ENCODE measurements at places on chromosomes 6 and 20.

DNA sequence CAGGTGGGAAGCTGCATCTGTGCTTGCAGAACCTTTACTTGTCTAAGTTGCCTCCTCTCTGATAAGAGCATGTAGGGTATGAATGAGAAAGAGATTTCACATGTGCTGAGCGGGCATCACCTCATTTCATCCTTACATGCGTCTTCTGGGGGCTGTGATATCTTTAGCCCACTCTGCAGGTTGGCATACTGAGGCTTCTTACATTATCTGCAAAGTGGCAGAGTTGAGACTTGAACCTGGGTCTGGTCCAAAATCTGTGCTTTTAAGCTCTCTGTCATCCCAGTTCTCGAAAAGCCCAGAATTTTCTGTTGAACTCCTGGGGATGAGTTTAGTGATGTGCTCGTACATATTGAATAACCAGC is 2.0 kb upstream of the SRC start:
- no peak for DNase-seq

GRCh38 chr6:104186831-104187230 is 672.9 kb downstream of the HACE1 start:
- DNase-seq, result no peak

DNA sequence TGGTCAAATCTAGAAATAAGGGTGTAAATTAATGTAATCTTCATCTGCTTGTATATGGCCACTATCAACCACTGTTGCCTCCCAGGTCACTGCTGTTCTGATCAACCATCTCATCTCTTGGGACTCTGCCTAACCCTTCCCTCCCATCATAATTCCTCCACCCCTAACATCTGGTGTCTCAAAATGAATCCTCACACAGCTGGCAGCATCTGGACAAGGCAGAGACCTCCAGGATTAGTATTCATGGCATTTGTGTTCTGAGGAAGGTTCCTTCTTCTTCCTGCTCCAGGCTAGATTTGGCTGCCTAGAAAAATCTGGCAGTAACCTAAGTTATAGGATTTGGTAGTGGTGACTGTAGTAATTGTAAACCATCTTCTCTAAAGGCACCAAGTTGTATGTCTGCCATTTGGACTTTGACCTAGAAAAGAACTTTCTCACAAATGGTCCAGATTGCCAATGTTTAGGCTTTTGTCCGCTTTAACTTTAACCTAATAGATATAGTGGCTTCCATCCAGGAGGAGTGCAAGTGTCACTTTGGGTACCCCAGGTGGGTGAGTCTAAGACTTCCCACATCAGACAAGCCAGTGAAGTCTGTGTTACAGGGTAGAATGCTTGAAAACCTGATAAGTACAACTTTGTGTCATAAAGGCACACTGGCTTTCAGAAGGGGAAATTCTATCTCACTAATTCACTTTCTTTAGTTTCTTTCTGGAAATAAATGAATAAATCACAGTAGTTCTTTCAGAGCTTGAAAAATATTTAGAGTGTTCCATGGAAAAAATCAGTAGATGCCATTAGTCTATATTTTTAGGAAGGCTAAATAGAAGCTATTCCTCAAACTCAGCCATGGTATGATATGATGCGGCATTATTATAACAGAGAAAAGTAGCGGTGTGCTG is 3.0 kb upstream of the PHACTR2 start:
- DNase-seq, result no peak

DNA sequence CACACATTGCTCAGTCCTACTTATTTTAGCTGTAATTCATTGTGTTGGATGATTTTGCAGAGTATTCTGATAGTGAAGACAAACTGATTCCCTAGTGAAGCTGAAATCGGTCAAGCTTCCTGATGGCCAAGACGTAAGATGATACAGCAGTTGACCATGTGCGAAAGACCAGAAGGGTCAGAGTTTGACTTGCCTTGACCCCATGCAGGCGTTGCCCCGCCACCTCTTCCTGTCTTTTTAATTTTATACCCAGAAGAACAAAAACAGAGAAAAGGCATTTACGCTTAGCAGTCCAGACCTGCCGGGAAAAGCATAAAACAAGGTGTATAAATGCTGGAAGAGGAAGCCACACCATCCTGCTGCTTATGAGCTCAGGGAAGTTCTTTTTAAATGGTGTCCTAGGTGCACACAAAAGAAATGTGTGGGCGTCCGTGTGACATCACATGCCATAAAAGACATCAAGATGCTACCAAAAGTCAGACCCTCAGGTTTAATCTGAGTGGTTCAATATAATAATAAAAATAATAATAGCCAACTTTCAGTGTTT is 32.2 kb downstream of the TSHZ2 start:
- no peak for DNase-seq

DNA sequence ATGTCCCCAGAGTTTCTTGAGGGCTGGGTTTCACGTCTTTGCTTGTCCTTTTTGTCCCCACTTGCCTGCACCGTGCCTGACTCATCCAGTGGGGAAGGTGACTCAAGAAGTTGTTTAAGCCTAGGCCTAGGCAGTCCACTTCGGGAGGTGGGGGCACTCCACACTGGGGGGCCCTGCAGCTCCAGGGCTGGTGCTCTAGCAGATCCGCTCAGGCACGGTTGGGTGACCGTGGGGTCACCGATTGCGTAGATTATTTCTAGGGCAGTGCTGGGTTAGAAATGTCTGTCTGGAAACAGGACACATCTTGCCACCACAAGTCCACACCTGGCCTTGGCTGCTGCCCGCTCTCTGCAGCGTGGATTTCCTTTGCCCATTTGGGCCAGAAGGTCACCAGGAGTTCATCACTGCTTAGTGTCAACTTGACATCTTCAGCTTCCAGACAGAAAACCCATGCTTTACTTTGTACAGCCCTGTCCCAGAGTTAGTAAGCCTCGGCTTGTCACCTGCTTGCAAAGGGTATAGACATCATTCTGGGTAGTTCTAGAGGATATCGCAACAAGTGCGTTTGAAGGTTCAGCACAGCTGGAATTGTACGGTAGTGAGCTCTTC is 13.6 kb upstream of the C20orf144 start:
- no peak for DNase-seq

DNA sequence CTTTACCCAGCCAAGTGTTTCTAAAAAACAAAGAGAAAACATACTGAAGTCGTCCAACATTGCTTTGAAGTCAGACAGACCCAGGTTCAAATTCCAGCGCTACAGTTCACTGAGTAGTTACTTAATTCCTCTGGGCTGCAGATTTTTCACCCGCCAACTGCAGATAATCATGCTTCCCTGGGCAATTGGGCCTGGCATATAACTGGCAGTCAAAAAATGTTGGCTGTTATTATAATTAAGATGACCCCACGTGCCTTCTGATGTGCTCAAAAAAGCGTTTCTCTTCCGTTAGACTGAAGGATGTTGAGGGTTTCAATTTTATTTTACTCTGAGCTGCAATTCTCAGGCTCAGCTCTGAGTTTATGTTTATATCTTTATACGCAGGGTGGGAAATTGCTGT is 156.1 kb upstream of the CITED2 start:
- DNase-seq, result no peak

GRCh38 chr6:84242265-84242664 is 14.8 kb upstream of the CEP162 start:
- no peak for DNase-seq

GRCh38 chr6:129709196-129709768 is 695 bp downstream of the ARHGAP18 start:
- DNase-seq, result no peak

DNA sequence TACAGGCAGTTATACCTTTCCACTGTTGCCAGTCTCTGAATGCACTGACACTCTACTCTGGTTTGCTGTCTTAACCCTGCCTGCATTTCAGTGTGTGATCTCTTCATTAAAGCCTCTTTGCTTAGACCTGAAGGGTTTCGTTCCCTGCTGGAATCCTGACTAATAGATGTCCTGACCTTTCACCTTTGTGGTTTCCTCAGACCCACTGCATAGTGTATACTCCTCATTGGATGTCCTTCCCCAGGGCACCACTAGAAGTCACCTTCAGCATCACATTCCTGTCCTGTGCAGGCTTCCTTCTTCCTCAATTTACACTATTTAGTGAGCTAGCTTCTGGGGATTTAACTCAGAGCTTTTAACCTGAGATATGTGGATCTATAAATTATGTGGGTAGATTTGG is 120.6 kb downstream of the RCAN2 start:
- DNase-seq, result no peak

DNA sequence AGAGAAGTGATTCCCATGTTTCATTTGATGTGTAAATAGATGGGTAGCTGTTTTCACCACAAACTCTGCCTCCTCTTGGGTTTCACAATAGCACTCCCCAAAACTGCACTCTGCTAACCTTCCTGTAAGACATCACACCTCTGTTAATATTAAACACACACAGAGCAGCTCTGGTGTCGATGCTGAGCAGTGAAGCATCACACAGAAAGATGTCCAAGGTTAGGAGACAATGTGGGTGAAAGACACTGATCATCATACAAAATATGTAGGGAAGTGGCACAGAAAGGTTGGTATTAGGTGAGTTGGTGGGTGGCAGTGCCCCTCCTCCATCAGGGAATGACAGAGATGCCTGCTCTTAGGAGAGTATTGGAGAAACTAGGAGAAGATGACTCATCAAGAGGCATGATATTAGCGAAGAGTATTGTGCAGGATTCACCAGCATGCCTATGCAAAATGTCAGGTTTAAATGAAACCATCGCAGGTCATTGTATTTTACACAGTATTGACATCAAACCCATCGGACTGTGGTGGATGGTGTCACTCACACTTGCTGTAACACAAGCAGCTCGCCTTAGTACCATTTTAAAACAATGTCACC is 199.7 kb downstream of the TBXT start:
- DNase-seq, result no peak

DNA sequence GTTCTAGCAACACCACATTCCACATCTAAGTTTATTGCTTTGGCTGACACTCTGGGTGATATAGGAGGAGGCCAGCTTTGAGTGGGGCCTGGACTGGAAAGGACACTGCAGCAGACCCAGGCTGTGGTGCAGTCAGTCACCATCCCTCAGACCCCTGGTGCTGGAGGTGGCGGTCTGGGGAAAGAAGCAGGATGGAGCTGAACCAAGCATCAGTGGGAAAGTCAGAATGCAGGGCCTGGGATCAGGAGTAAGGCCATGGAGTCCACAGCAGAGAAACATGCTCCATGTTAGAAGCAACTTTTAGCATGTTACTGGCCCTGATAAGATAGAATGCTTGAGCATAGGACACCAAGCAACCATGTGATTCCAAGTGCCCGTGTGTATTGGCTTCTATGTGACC is 5.9 kb downstream of the HLA-A start:
- DNase-seq, result no peak

DNA sequence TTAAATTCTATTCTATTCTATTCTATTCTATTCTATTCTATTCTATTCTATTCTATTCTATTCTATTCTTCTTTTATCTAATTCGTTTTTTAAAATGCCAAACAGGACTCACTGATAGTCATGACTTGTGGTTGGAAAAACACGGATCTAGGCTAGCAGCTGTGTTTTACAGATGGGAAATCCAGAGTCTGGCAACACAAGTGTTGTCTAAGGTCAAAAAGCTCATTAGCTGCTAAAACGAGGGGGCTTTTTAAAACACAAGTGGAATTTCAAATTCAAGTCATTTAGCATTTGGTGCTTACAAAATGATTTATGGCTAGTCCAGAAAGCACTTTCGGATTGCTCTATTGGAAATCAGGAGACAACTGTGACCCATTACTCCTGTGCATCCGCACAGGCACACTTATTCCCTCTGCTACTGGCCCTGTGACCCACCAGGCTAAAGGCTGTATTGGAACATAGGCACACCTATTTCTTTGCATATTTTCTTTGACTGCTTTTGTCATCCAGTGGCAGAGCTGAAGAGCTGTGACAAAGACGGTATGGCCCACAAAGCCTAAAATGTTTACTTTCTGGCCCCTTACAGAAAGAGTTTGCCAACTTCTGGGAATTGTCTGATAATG is 17.8 kb upstream of the MLIP start:
- DNase-seq, result no peak

DNA sequence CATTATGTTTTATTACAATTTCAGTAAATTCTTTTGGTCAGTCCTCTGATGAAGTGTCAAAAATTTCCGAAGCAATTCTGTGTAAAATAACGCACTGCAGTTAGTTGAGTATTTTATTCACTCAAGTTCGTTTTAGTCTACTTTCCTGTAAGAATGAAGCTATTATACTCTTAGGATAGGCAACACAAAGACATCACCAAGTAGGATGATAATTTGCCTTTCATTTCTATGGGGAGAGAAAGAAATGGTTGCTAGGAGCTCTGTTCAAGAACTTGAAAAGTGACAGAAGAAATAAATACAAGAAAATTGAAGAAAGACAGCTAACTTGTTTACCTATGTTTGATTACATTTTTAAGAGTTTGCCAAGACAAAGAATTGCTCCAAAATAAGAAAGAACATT is 290.4 kb downstream of the EYS start:
- DNase-seq, result no peak

DNA sequence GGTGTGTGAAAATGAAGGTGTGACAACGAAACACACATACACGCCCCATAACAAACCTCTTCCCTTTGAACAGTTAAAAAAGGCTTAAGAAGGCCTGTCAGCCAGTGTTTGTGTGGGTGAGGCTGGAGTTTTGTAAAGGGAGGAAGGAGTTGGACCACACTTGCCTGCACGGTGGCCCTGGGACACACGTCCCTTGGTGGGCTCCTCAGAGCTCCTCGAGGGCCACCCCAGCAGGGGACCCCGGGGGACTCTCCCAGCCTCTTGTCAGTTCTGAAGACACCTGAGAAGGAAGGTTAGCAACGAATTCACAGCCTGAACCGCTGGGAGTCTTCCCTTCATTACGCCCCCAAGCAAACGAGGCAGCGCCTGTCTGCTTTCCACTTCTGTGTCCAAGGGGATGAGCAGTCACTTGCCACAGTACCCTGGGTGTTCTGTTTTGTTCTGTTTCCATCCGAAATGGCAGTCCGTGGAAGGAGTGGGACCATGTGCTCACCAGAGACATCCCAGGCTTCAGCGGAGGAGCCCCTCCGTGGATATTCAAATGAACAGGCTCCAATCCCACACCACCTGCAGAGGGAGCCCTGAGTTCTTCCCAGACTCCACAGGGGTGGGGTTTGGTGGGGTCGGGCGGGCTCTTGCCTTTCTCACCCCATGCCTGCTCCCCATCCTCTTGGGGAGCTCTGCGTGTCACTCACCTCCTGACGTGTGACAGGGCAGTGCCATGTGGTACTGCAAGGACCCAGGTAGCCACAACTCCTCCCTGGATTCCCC is 68.6 kb downstream of the NRN1 start:
- no peak for DNase-seq

DNA sequence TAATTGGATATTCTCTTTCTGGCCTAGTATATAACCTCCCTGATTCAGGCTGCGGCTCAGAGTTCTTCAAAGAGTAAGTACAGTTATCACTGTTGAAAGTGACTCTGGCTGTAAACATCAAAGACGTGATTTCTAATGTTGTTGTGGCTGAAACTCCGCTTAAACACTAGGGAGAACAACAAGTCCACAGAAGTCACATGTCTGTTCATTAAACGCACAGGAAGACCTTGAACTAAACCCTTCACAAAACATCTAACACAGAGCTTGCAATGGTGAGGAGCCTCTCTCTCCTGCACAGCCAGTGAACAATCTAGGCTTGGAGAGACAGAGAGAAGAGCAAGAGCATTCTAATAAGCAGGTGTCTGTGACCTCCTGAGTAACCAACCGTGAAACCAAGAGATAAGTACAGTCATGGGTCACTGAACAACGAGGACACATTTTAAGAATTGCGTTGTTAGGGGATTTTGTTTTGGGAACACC is 249.3 kb downstream of the PRKN start:
- no peak for DNase-seq
